ENCODE measurements at places on chromosomes 16 and 17.

DNA sequence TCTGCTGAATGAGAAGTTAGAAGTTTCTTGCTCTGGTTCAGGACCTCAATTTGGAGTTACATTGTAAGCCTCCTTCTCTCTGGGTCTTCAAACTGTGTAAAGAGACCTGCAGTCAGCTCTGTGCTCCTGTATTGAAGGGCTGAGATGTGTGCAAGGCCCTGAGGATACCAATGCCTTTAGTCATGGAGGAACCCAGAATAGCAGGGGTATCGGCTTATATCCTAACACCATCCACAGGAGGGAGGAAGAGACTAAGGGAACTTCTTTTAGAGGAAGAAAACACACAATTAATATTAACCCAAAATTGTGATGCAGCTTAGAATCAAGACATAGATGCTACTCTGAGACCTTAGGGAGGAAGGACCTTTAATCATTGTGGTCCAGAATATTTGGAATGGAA lies 36.5 kb downstream of the GLP2R start:
- no peak for DNase-seq

DNA sequence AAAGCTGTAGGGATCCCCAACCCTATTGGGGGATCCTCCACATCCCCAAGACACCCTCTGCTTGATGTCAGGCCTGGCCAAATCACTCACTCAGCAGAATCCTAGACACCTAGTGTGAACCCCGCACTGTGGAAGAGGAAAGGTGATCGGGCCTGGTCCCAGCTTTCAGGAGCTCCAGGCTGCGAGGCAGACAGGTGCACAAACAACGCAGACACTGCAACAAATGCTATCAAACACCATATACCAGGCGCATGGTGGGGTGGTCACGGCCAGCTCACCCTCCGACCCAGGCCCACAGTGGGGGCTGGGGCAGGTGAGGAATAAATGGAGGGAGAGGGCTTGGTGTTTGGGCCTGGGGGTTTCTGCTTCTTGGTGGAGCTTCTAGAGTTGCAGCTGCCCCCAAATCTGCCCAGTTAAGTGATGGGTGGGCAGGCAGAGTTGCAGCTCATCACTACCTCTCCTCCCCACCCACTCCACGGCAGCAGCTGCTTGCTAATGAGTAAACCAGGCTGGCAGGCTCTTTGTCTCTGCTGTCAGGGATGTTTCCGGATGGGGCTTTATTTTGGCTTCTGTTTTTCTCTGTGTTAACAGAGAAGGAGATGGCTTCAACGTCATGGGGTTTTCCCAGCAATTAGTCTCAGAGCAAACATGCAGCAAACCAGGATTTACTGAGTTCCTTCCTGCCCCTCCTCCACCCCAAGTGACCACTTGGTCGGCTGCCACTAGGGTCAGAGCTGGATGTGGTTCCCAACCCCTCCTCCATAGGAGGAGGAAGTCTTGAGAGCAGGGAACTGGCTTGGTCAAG lies 46.6 kb downstream of the PECAM1 start:
- DNase-seq = peak; percentile 96

- DNase-seq = no peak
Observed at GRCh38 chr16:50183316-50183715, 30.2 kb downstream of the TENT4B start.

- DNase-seq = no peak
Observed at GRCh38 chr16:60166-60565, 6.5 kb downstream of the SNRNP25 start.
